ENCODE measurements at places on chromosomes 2 and 18.

GRCh38 chr2:24920098-24920808, at the start of gene ADCY3:
ADCY3 (minus strand) TSS chr2:24920237; CDS start chr2:24918987, 1,250 bp downstream.
- DNase-seq = no peak

GRCh38 chr2:106189325-106189724, 4.8 kb downstream of the UXS1 start:
- no peak for DNase-seq

GRCh38 chr18:54945576-54946125, 13.6 kb downstream of the CCDC68 start:
- peak; percentile 29 for DNase-seq

GRCh38 chr2:206011018-206011614, 74.9 kb downstream of the INO80D start:
- DNase-seq = no peak

- no peak for DNase-seq
Measured at GRCh38 chr18:79564441-79564840, 115.2 kb upstream of the CTDP1 start.

DNA sequence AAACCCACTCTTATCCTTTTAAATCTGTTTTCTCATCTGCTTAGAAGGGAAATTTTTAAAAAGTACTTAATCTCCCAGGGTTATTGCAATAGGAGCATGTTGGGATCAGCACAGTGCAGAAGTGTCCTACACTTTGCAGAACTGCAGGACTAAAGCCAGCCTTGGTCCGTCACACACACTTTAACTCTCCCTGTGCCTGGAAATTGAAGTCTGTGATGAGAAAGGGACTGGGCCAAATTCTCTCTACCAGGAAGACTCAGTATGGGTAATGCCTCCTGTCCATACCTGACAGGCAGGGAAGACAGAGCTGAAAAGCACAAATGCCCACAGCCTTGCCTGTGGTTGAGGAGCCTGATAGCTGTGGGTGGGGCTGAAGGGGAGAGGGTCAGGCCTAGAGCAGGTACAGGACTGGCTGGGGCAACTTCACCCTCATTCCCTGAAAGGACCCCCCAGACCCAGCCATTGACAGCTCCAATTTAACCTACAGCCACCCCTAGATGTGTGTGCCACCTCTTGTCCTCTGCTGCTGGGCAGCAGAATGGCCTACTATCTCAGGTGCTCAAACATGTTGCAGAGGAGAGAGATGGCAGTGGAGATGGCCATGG, 377.2 kb upstream of the KLHL29 start:
- DNase-seq = no peak

DNA sequence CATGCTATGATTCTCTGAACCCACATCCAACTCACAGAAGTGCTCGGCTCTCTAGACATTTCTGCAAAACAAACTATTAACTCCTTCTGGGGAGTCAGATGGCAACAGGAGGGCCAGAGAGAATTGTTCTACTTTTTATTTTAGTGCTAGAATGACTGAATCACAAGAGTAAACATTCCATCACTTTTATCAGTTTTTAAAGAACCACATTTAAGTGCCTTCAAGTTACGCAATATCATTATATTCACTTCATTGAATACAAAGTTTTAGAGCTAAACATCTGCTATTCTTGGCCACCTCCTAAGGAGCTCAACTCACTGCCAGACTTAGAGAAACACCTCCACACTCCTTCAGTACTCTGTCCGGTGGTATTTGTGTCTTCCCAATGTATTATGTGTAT, 22.4 kb downstream of the B4GALT6 start:
- DNase-seq = no peak

- DNase-seq = no peak
Measured at GRCh38 chr18:62288665-62289008, 36.5 kb upstream of the TNFRSF11A start.

GRCh38 chr18:61893309-61893970, 633 bp upstream of the RNF152 start:
- no peak for DNase-seq

DNA sequence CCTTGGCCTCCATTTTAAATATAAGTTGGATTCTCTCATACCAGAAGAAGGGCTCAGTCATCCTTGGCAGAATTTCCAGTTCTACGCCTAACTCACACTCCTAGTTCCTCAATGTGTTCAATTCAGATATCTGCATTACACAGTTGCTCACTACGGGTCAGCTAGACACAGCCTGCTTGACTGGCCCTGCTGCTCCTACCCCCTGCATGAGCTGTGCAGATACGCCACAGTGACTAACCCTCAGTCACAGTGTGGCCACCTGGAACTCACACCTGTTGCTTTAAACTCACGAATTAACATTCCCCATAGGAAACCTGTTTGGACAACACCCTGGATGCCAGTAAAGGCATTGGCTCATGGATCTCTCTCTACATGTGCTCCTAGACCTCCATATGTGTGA, 429.6 kb downstream of the NCKAP5 start:
- DNase-seq = no peak

GRCh38 chr2:41782306-41783158, 265.3 kb upstream of the PKDCC start:
- peak; percentile 41 for DNase-seq

DNA sequence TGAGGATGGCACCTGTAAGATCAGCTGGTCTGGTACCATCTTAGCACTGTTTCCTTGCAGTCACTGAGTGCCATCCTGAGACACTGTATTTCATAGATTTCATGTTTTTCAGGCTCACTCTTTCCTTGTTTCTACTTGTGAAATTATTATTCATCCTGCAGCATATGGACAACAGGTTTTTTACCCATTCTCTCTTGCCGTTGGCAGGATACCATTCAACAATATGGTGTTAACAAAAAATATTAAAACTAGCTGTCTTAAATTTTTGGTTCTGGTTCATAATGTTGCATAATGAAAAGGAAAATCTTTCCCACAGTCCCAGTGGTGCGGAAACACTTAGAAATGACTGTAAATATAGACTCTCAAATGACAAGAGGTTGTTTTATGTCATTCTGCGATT, 23.1 kb upstream of the ATG16L1 start:
- no peak for DNase-seq

- peak; percentile 11 for DNase-seq
Measured at GRCh38 chr2:86331384-86331783, 6.0 kb downstream of the REEP1 start.

DNA sequence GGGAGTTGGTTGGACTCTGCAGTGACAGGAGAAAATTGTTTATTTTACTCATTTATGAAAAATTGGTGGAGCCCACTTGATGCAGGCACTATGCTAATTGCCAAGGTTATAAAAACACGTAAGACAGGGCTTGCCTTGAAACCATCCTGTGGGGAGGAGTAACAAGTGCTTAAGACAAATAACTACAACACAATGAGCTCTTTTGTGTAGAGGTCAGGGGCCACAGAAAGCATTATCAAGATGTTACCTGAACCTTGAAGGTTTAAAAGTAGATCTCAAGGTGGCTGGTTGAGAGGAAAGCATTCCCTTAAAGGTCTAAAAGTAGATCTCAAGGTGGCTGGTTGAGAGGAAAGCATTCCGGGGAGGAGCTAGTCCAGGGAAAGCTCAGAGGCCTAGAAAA, 381.8 kb upstream of the POU3F3 start:
- no peak for DNase-seq

DNA sequence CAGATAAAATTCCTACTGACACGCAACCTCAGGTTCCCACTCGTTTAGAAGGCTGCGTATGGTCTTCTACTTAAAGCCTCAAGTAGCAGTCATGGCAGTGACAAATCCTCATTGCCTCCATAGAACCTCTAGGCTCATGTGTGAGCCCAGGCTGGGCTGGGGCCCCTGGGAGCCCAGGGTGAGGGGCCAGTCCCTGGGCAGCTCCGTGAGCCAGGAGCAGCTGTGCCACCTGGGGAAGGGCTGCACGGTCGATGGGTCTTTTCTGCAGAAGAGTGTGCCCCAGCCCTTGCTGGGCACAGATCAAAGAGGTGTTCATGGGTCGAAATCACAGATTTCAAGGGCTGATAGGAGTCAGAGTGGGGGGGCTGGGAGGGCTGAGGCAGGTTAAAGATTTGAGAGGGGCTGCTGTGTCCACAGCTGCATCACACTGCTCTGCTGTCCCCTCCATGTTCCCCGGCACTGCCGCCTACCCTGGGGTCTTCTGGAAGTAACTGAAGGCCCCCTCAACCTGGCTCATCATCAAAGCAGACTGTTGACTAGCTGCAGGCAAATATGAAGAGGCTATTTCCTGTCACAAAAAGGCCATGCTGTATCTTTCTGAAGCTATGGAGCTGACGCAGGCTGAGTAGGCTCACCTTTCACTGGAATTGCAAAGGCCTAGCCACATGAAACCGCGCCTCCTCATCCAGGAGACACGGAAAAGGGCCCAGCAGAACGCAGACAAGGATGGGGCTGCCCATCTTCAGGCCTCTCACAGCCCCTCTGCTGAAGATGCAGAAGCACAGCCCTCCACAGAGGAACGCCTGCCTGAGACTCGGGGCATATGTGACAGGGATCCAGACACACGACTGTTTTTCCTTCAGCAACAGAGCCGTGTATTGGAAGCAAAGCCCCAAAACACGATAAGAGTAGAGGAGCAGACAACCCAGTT, 35.7 kb upstream of the ALPP start:
- DNase-seq = no peak

GRCh38 chr2:95350774-95351597, 51.5 kb upstream of the FAHD2A start:
- no peak for DNase-seq

- DNase-seq = peak; percentile 94
Measured at GRCh38 chr2:186575302-186575701, 14.6 kb upstream of the ITGAV start.

- no peak for DNase-seq
Measured at GRCh38 chr18:37426586-37426985, 139.0 kb downstream of the CELF4 start.

- DNase-seq = no peak
Measured at GRCh38 chr18:39491408-39491807, 1925.8 kb upstream of the CELF4 start.

DNA sequence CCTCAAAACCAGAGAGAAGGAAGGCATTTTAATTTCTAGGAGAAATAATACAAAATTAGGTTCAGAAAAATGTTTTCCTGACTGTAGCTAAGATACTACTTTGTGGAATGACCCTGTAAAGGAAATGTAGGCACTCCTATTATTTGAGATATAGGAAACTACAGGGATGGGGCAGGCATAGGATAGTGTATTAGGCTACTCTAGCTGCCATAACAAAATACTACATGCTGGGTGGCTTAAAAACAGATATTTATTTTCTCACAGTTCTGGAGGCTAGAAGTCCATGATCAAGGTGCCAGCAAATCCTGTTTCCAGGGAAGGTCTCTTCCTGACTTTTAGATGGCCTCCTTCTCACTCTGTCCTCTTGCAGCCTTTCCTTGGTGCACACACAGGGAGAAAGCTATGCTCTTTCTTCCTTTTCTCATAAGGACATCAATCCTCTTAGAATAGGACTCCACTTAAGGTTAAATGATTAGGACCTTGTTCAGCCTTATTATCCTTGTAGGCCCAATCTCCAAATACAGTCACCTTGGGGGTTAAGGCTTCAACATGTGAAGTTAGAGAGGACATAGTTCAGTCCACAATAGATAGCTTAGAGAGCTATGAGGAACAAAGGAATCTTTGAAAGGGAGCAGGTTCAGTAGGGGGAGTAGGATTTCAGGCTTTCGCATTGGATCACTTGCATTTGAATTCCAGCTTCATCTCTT, 14.0 kb upstream of the CAVIN2 start:
- peak; percentile 92 for DNase-seq
